ENCODE measurements at places on chromosomes 3 and 15. TPM values are rescaled to one million over a fixed set of nuclear protein-coding genes. Genes with fewer than 3 reads are reported as not detected.

DNA sequence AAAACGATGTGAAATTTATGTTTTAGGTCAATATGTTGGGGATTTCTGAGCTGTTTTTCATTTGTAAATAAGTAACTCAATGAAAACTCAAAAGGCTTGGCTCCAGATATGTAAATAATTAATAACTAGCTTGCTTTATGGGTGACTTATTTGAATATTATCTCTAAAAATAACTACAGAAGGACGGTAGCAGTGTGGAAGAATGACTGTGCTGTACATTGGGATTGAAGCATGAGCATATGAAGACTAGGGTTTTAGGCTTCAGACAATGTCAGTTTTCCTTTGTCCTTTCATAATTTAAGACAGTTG is 343.9 kb downstream of the GRM7 start:
- DNase-seq = no peak

GRCh38 chr3:99559196-99559595 is 79.2 kb upstream of the COL8A1 start:
- peak; percentile 67 for DNase-seq

DNA sequence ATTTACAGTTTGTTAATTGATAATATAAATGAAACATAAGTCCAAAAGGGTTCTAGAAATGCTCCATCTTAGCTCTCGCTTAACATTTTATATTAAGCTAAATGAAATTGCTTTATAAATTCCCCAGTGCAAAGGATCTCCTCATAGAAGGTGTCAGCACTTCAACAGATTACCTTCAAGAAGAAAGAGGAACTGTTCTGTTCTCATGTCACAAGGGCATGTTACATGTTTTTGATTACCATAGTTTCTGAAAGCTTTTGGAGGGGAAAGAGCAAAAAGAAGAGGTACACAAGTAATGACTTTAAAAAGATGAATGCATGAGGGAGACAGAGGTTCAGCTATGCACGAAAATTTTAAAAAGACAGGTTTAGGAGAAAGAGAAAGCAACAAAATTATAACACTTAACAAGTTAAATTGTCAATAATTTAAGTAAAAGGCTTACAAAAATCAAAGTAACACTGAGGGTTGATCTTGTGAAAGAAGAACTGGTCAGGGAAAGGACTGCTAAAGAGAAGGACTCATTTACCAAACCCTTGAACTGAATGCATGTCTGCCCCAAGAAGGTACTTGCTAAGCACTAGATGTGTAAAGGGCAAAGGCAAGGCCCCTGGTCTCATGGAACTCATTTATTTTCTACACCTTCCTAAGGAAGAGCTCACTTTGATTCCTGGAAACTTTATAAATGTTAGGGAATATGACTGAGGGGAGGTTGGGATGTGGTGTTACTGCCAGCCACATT is 45.1 kb downstream of the CCDC191 start:
- DNase-seq = no peak

ATP10A gene
- total RNA-seq = 4.2 TPM

DNA sequence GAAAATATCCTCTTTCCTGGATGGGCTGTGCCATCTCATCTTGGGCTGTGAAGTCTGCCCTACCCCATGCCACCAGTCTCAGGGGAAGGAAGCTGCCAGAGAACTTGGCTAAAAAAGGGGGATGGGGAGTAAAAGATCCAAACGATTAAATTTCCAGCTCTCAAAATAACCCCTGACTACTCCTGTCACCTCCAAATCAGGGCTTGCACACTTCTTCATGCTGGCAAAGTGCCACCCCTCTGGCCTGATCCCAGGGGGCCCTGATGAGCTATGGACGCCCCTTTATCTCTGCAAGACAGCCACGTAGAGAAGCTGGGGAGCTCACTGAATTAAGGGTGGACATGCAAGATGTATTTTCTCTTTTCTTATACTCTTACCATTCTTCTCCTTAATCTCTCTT is 1.2 kb upstream of the MLF1 start:
- DNase-seq = no peak

DNA sequence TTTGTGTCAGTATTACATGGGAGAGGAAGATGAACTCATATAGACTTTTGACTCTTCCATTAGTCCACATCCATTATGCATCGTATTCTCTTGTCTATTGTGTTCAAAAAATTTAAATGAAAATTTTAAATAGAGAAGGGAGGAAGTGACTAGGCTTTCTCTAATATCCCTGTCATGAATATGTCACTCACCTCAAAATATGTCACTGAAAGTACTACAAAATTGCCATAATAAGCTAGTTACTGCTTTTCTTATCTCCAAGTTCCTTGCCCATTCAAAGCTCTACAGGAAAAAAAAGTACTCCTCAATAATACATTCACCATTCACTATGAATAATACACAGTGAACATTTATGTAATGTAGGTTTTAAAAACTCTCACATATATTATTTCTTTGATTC is 22.3 kb upstream of the GHSR start:
- no peak for DNase-seq

GRCh38 chr3:81033684-81034083 is 727.8 kb downstream of the GBE1 start:
- no peak for DNase-seq

ZNF717 gene
- total RNA-seq = 13.5 TPM

HPS3 gene
- total RNA-seq = 30.7 TPM

GRCh38 chr3:152556731-152557254 is 278.1 kb upstream of the P2RY1 start:
- peak; percentile 82 for DNase-seq

GRCh38 chr3:46864061-46864881 is 1.0 kb upstream of the MYL3 start:
- no peak for DNase-seq

DNA sequence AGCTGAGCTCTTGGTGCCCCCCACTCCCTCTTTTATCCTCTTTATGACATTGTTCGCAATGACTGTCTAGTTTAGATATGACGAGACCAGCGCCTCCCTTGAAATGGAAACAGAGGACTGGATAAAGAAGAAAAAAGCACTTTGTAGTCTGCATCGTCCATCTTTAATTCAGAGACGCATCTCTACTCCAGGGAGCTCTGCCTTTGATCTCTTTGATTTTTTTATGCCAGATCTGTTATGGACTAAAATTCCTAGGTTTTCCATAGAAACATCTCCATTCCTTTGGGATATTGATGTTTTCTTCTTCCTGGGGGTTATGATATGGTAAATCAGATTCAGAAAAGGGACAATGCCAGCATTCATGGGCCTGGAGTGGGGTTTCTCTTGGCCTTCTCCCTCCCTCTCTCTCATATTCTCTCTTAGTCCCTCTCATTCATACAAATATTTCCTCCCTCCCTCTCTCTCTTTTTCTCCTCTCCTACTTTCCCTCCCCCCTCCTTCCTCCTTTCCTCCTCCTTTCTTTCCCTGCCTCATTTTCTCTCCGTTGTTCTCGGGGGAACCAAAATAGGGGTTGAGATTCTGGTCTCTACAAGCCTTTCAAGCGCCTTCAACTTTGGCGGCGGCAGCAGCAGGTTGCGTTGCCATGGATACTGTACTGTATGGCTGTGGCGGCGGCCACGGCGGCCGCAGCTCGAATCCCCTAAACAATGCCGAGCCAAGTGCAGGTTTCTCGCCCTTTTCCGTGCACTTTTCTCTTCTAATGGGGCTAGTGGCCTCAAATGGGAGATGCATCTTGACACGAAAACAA is 45.5 kb downstream of the ZIC4 start:
- no peak for DNase-seq

- no peak for DNase-seq
These were observed 21.7 kb downstream of the PLAAT1 start for GRCh38 chr3:193262707-193263106.

ARL13B gene
- 14.7 TPM for total RNA-seq

- DNase-seq = no peak
These were observed 32.3 kb downstream of the ZNF710 start for GRCh38 chr15:90033448-90033847.

FBN1 gene
- total RNA-seq = 333 TPM

LRRC3B gene
- not detected for total RNA-seq

- no peak for DNase-seq
These were observed 23.9 kb upstream of the FRMD4B start for GRCh38 chr3:69409831-69410230.

GRCh38 chr15:70197945-70198361 is 100.2 kb upstream of the TLE3 start:
- DNase-seq = no peak

GNL3 gene
- 114 TPM for total RNA-seq

DNA sequence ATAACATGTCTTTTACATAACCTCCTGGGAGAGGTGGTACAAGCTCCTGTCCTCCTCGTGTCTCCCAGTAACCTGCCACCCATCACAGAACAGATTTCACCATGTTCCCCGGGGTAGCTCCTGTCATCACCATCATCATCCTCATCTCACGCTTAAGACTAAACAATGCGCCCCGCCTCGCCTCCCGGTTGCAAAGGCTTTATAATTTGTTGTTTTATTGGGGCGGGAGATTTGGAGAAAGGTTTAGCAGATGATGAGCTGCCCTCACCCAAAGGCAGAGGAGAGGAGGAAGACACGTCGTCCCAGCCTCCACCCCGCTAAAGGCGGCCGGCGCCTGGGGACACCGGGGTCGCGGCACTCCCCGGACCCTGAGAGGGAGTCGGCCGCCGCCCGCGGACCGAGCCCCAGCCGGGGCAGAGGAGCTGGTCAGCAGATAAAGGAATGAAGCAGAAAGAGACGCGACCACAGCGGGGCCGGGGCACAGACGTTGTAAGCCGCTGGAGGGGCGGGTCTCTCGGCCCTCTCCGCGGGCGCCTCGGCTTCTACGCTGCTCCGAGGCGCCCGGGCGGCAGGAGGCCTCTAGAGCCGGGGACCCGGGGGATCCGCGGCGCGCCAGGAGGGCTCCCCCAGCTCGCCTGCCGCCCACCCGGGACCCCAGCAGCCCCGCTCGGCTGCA is 589 bp downstream of the HERC1 start:
- peak; percentile 62 for DNase-seq

HHLA2 gene
- not detected for total RNA-seq

- DNase-seq = peak; percentile 39
These were observed 148.9 kb upstream of the GBE1 start for GRCh38 chr3:81910244-81910852.

- peak; percentile 9 for DNase-seq
These were observed 22.5 kb downstream of the HEXA start for GRCh38 chr15:72353266-72353665.

Data from fibroblast of villous mesenchyme (primary cell).